NCI-H1417 (cell line): ENCODE measurements at places on chromosomes 13 and 19.

DNA sequence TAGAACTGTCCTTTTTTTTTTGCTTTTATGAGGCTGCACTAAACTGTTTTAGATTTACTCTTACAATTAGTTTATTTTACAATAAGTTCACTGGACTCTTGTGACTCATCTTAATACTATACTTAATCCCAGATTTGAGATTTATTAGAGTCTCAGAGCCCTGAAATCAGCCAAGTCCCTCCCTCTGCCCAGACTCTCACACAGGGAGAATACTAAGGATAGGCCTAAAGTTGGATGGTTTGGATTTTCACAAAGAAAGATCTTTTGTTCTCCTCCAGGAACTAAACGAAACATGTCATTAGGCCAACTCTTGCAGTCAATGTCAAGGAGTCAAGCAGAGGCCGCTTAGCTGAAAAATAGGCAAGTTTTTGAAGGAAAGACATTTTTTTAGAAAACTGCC lies 42.7 kb upstream of the MIR17HG start:
- DNase-seq, result no peak

DNA sequence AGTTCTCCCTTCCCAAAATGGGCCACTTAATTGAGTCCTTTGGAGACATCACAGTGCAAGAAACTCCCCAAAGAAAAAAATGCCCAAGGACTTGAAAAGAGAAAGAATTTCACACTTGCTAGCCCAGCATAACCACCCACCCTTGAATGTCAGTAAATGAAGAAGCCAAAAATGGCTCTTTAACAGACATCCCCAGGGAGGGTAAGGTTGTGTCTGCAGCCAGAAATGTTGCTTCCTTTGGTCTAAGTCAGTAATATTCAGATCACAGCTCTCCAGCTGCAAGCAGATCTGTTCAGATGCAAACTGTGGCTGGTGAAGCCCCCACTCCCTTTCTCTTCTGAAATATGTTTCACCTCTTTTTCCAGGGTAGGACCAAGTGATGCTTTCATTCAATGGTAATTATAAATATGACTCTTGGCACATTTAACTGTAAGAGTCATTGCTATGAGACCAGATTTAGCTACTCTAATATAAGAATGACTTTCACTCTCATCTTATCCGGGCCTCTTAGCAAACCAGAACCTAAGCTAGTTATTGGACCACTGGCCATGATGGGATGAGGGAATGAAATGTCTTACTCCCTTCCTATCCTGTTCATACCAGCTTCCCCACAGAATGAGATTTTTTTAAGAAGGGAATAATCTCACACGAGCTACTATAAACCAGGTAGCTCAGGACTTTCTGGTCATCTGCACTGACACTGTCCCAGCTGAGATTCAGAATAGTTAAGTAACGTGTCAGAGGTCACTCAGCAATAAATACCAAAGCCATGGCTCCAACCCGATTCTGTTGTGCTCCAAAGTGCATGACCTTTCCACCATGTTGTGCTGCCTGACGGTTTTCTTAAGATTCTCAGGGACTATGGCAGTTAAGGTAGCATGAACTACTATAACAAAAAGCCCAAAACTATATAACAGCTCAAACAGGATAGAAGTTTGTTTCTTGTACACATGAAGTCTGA lies 234.1 kb downstream of the FOXO1 start:
- no peak for DNase-seq

- DNase-seq, result peak; percentile 56
Observed at GRCh38 chr13:25046274-25046984, 49.5 kb upstream of the PABPC3 start.

GRCh38 chr13:94311893-94312292 lies 167.6 kb downstream of the DCT start:
- no peak for DNase-seq

GRCh38 chr13:71169180-71169579 lies 697.8 kb downstream of the DACH1 start:
- peak; percentile 62 for DNase-seq

DNA sequence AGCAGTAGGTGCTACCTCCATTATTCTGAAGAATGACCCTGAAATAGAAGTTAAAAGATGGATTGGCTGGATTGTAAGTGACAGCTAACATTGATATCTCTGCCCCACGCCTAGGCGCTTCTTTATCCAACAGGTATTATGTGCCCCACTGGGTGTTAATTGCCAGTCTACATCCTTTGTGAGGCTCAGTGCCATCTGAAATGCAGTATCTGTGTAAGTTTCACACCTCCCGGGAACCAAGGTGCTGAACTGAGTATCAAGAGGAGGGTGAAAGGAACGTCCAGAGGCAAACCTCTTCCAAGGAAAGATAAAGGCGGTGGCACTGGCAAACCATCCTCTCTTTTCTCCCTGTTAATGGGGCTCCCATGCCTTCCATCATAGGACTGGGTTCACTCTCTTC lies 181.1 kb upstream of the UBL3 start:
- DNase-seq, result no peak

GRCh38 chr13:44759384-44760360 lies 183.5 kb upstream of the TSC22D1 start:
- peak; percentile 61 for DNase-seq

- peak; percentile 30 for DNase-seq
Observed at GRCh38 chr13:84121456-84121855, 239.2 kb upstream of the SLITRK1 start.

DNA sequence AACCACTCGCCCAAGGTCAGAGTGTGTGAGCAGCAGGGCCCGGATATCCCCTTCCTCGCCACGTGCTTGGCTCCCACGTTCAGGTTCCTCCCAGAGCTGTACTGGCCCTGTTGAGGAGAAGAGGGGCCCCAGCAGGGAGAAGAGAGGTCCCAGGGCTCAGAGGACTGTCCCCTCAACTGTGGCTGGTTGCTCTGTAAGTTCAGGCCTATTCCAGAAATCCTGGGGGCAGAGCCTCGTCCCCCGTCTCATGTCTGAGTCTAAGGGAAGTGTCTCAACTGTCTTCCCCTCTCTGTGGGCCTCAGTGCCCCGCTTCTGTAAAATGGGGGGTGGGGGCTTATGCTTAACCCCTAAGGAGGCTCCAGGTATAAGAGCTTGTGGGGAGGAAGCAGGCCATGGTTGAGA lies 3.9 kb downstream of the PPP5C start:
- no peak for DNase-seq

GRCh38 chr13:107238262-107238981 lies 670.5 kb upstream of the ARGLU1 start:
- no peak for DNase-seq

DNA sequence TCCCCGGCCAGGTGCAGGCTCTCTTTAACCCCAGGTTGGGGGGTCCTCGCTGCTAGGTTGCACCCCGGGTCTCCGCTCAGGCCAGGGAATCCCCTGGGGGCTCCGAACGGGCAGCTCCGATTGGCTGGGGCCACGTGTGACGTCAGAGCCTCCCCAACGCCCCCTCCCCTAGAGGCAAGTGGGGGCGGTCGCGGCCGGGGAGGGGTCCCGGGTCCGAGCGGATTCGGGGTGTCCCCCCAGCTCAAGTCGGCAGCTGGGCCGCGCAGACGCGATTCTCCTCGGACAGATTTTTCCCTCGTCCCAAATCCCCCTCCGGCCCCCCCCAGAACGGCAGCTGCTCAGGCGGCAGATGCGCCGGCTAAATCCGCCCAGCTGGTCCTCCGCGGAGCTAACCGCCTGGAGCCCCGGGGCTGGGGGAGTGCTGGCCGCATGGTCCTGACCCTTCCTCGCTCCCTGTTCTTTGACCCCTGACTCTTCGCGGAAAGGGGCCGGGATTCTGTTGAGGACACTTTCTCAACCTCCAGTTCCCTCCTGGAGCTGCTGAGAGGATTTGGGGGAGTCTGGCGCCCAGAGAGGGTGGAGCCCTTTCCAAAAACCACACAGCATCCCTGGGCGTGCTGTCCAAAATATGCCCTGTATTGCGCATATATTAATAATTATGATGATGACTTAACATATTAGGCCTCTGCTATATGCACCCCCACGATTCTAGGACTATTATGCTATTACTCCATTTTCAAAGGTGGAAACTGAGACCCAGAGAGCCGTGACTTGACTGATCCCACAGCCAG lies 25.4 kb upstream of the SEMA6B start:
- peak; percentile 15 for DNase-seq

- no peak for DNase-seq
Observed at GRCh38 chr19:10667867-10668266, 13.7 kb downstream of the ILF3 start.

DNA sequence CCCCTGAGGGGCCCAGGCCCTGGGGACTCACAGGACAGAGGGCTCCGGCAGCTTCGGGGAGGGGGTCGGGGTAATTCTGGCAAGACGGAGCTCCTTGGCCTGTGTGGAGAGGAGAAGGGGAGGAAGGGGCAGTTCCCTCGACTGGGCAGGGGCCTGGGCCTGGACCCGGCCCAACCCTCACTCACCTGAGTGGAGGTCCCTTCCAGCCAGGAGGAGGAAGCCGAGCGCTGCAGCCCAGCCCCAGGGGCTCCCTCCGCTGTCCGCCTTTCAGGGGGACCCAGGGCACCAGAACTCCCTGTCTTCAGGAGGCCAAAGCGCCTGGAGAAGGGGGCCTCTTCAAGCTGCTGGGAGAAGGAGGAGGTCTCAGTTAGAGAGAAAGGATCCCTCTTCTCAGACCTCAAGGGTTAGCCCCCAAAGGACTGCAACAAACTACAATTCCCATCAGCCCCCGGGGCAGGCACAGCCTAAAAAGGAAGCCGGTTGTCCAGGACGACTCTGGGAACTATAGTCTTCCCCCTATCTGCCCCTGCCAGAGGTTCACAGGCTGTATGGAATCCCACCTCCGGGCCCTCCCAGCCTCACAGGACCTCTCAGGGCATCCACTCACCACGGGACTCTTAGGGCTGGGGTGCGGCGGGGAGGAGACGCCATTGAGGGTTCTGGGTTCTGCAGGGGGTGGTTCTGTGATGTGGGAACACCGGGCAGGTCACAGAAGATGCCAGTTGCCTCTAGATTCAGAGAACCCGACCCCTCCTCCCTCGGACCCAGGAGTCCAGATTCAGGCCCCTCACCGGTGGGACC lies 19.8 kb downstream of the EPS8L1 start:
- DNase-seq, result no peak

- DNase-seq, result peak; percentile 3
Observed at GRCh38 chr19:11949201-11949600, 15.6 kb upstream of the ZNF763 start.
